ENCODE measurements at places on chromosomes 16 and 17.
A peak's percentile ranks its signal among the peaks of the same experiment; 100 is the strongest.

DNA sequence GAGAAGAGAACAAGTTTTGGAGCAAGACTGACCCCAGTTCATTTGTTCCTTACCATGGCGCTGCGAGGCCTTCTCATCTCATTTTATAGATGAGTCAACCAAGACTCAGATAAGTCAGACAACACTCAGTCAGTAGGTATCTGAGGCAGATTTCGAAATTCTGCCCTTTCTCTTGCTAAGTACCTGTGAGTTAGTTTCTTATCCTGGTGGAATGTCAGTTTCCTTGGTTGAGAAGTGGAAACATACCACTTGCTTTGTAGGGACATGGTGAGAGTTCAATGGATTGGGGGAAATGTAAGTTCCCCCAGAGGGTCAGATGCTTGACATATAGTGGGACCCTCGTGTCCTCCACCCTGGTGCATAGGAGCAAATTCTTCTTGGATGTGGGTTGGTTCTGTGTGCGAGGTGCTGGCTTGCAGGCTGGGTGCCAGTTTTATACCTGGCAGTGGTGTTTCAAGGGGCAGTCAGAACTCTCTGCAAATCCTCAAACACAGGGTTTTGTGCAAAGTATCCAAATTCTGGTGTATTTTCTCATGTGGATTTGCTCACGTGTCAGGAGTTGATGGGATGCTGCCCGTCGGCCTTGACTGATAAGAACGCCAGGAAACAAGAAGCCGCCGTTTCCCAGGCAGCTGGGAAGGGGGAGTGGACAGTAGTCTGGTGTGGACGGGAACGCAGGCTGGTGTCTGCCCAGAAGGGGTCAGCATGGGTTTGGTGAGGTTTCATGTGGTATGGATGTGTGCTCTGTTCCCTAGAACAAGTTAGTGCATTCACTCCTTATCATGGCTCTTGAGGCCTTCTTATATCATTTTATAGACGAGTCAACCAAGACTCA, 61.1 kb upstream of the CIBAR2 start:
- DNase-seq = no peak

DNA sequence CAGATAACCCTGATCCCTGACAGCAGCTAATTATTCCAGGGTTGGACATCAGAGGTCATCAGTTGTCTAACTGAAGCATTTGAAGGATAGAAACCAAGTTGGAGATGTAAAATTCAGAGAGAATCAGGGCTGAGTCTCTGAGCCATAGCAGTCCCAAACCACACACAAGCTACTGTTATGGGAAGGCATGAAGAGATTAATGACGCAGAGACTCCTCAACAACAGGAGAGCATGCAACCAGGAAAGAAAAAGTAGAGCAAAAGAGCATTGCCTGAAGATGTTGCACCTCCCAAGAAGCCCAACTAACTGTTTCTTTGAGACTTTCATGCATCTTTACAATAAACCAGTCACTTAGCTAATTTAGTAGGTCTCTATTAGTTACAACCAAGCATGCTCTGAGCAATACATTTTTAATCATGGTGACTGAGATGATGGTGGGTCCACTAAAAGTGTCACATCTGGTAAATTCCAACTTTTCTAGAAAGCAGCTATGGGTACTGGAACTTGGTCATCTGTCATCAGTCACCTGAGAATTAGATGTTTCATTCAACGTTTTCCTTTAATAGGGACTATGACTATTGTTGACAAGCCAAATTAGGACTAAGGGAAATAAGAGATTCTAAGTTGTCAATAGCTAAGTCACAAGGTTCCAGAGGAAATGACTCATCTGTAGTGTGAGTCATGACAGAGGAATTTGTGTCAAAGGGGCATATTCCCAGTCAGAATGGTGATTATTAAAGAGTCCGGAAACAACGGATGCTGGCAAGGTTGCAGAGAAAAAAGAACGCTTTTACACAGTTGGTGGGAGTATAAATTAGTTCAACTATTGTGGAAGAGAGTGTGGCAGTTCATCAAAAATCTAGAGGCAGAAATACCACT, 239.8 kb downstream of the CHD9NB start:
- no peak for DNase-seq

GRCh38 chr17:67520252-67520906, 143.3 kb downstream of the PITPNC1 start:
- DNase-seq = no peak

- peak; percentile 92 for DNase-seq
These were observed 14.5 kb downstream of the OR1D5 start for GRCh38 chr17:3048727-3049471.

DNA sequence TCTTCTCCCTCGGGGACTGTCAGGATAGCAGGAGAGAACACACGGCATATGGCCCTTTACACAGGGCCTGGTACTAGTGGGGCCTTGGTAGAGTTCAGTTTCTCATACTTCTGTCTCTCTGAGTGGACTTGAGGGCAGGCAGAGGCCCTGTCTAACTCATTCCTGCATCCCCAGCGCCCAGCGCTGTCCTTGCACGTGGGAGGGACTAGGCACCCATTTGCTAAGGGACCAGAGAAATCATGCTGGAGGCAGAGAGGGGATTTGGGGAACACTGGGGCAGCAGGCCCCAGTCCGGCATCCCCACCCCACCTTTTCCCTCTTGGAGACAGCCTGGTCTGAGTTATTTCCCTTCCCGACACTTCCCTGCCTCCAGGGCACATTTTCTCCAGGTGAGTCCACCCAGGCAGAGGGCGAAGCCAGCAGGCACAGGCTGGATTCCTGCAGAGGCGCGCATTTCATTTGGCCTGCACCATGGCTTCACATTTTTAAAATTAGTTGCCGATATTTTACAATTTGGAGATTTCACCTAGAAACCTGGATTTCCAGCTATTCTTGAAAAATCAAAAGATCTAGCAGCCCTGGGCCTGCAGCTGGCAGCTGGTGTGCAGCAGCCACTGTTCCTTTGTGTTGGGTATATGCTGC, 9.7 kb upstream of the NKD1 start:
- no peak for DNase-seq

DNA sequence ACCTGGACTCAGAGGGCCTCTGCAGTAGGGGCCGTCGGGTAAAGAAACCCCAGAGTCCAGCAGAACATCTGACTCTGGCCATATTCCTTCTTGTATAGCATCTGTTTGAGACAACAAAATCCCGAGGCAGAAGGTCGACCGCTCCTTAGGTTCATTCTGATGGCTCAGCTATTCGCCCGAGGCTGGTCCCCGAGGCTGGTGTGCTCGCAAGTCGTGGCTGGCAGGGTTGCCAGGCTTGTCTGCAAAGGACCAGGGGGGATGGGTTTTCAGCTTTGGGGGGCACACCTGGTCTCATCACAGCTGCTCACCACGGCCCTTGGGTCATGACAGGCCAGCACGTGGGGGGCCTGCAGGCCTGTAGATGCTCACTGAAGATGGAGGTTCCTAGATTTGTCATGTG, 119.1 kb downstream of the BANP start:
- DNase-seq = no peak

- DNase-seq = peak; percentile 72
These were observed 20.1 kb downstream of the CD7 start for GRCh38 chr17:82297280-82297713.

DNA sequence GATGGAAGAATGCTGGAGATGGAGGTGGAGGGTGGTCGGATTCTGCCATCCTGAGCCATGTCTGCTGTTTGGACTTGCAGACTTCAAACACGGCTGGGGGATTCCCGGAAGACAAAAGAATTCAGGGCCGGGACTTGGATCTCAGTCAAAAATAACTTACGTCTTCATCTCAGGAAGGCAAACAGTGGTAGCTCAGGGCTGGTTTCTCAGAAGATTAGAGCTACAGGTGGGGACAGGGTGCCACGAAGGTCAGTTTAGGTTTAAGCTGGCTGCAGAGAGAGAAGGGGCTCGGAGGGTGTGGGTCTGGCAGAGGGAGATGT, 4.3 kb upstream of the RHBDL3 start:
- no peak for DNase-seq

- no peak for DNase-seq
These were observed 186.5 kb upstream of the TNRC6C start for GRCh38 chr17:77771998-77772397.

DNA sequence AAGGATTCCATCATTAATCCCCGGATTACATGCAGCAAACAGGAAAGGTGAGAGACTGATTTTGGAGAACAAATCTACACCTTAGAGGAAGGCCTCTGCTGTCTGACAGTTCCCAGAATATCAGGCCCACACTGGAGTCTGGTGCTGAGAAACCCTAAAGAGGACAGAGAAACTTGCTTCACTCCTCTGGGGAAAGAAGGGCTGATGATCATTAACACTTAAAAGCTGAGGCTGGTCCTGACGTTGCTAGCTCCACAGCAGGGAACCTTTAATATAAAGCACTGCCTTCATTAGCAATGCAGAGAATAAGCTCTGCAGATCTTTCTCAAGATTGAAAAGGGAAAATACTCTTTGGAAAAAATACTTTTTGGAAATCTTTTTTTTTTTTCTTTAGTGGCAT, 1472.4 kb upstream of the GOT2 start:
- no peak for DNase-seq

GRCh38 chr17:49545007-49545660, 30.5 kb upstream of the NXPH3 start:
- no peak for DNase-seq

GRCh38 chr17:58447039-58447975, 30.0 kb upstream of the RNF43 start:
- DNase-seq = peak; percentile 59

DNA sequence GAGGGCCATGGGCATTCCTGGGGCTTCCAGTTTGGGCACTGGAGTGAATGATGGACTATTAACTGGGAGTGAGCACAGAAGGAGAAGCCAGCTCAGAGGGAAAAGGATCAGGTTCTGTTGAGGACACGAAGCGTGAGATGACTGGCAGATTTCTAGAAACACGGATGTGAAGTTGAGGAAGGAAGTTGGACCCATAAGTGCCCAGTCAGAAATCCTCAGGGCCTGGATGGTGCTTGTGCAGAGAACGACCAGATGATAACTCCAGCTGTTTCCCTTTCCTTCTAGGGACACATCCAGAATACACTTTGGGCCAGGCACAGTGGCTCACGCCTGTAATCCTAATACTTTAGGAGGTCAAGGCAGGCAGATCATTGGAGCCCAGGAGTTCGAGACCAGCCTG, 23.3 kb upstream of the ANKRD40CL start:
- no peak for DNase-seq

GRCh38 chr17:14301279-14302090, 604 bp downstream of the HS3ST3B1 start:
- peak; percentile 39 for DNase-seq

- no peak for DNase-seq
These were observed 1.4 kb downstream of the CDK3 start for GRCh38 chr17:76002100-76002499.

GRCh38 chr17:11274106-11274505, 33.1 kb downstream of the SHISA6 start:
- no peak for DNase-seq

- no peak for DNase-seq
These were observed 39.4 kb downstream of the XPO6 start for GRCh38 chr16:28172336-28172735.

- DNase-seq = no peak
These were observed 419.6 kb downstream of the NPIPA7 start for GRCh38 chr16:16798504-16798903.
